AG08396 (cell line): ENCODE measurements at places on chromosomes 11 and 22.

GRCh38 chr11:115623021-115623451 lies 118.8 kb upstream of the CADM1 start:
- DNase-seq, result peak; percentile 93

GRCh38 chr22:25076336-25076735 lies 123.3 kb upstream of the CRYBB3 start:
- no peak for DNase-seq

DNA sequence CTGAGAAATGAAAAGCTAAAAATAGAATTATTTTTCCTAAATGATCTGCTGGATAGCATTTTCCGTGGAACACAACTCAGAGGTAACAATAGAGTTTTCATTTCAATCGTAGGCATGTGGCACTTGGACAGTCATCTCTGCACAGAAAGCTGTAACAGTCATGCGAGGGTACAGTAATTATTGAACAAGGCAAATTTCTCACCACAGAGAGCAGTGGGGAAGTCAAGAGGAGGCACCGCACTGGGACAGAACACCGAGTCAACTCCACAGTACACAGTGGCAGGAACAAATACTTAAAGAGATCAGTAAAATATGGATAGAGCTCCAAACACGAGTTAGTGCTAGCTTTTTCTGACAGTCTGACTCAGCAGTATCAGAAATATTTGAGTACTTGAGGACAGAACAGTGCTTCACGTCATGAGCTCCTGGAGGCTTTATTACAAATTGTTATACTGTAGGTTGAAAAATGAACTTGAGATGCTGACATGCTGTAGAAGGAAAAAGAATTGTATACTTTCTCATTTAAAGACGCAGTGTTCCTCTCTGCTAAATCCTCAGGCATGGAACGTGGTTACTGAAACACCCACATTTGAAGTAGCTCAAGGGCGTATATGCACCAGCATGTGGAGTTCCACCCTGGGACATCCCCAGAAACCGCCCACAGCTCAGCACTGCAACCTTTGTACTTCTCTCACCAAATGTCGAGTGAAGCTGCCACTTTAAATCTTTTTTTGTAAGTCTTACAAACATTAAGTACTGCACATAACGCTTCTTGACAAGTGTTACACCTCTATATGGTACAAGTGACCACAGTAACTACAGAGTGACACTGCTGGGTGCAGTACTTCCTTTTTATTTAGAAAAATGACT lies 27.4 kb upstream of the YPEL1 start:
- no peak for DNase-seq

DNA sequence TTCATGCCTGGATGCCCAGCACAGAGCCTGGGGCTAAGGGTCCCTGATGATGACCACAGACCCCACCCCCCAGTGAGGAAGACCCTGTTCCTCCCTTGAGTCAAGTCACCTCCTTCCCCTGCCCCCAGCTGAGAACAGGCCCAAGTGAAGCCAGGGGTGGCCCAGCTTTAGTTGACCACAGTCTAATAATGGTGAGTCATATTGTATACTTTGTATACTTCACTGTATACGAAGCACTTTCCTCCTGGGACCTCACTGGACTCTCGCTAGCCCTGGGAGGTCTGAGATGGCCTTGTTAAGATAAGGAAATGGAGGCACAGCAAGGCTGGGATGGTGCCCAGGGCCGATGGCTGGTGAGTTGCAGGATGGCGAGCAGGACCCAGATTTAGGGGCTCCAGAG lies 3.7 kb upstream of the FLRT1 start:
- no peak for DNase-seq

DNA sequence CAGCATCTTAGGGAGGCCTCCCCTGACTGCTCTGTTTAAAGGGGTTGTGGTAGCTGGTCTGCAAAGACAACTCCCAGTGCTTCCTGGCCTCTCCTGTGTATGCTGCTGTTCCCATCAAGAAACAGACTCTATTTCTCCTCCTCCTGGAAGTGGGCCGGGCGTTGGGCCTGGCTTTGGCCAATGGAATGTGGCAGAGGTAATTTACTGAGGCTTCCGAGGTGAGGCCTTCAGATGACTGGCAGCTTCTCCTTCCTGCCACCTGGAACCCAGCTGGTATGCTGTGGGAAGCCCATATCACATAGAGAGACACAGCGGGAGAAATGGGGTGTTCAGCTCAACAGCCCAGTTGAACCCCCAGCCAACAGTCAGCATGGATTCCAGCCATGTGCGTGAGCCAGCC lies 25.1 kb upstream of the EIF3D start:
- DNase-seq, result no peak
